Stimulated activated CD4-positive, alpha-beta T cell treated with anti-CD3 and anti-CD28 coated beads, TNF-alpha, amount 100 ng/mL, for 1 hour (primary cell): ENCODE measurements at places on chromosomes 3 and 15.

DNA sequence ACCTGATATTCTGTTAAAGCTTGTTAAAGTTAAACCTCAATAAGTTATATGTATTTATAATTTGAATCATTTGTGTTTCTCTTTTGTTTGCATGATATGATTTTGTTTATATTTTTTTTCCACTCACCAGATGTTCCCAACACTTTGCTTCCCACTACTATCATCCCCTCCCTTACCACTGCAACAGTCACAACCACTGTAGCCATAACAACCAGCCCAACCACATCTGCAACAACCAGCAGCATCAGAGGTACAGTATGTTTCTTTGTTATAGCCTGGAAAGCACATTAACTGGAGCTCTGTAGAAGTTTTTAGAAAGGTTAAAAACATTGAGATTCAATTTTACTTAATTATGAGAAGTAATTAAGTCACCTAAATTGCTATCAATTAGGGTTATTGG is 1011.9 kb downstream of the VGLL3 start:
- no peak for DNase-seq

DNA sequence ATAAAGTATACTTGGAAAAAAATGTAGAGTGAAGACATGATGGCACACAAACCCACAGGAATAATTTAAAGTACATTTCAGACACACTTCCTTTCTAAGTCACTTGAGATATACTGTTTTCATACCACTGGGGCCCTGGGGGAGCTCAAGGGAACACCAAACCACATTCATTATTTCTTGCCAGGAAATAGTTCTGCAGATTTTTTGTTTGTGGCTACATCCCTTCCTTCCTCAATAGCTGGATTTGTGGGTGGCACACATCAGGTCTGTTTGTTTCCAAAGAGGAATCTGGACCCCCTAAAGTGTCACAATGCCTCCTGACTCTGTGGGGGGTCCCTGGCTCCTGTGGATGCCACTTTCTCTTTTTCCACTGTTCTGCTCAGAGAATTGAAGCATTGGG is 153.5 kb upstream of the COL8A1 start:
- DNase-seq, result no peak

GRCh38 chr3:127560051-127560787 is 30.3 kb downstream of the TPRA1 start:
- DNase-seq, result no peak

DNA sequence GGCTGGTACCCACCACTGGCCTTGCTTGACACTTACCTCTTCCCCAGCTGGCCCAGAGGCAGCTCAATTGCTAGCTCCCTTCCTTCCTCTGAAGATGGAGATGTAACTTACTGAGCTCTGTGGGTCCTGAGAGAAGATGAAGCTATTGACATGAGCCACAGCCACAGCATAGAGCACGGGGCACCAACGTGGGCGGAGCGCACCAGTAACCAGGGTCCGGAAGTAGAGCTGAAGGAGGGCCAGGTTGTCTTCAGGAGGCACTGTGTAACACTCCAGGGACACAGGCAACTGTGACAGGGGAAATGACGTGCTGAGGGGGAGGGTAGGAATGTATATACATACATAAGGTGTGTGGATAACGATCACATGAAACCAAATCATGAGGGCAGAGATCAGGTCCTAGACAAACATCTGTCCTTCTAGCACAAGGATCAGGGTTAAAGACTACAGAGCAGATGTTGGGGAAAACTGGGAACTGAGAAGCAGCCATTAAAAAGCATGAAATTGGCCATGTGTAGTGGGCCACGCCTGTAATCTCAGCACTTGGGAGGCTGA is 4.3 kb upstream of the LTK start:
- DNase-seq, result no peak

DNA sequence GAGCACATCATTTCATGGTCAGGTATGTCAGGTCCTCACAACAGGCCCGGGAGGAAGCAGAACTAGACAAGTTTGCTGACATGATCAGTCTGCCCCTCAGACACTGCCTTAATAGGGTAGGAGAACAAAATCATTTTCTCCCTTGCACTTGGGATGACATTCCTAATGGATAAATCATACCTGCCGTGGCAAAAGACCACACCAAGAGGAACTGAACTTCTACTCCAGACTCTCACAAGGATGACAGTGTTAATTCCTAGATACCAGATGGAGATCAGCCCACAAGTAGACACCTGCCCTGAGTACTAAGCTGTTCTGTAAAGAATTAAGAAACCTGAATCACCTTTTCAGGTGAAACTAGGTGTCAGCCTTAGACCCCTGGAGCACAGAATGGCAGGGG is 19.5 kb downstream of the SIAH2 start:
- DNase-seq, result no peak

GRCh38 chr3:195895078-195895860 is 13.1 kb downstream of the TNK2 start:
- DNase-seq, result no peak
